ENCODE measurements at places on chromosomes 12 and 14.

- DNase-seq, result no peak
Observed at GRCh38 chr14:34580381-34580780, 40.9 kb upstream of the EAPP start.

DNA sequence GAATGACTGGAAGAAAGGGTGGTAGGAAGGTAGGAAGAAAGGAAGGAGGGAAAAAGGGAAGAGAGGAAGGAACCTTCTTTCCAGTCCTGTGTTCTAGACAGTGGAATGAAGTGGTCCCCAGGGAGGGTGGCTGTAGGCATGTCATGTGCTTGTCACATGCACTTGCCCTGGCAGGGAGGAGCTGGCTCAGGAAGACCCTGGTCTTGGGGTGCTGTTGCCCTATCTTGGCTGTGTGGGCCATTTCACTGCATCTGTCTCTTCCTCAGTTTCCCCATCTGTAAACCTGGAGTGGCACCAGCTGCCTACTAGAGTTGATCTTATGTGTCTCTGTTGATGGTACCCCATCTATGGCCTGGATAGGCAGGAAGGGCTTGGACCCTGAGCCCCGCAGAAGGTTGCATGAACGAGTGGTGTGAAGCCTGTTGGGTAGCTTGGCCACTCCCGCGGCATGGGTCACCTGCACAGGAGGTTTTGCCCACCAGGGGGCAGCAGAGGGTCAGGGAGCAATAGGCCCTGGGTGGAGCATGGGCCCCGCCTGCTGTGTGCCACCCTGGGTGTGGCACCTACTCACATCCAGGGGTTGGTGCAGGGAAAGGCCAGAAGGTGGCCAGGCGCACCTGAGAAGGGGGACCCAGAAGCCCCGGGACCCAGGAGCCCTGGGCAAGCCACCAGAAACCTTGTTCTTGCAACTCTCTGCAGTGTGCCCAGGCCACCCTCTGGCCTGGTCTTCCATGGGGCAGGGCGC lies 25.1 kb downstream of the MEG3 start:
- no peak for DNase-seq

GRCh38 chr12:45076417-45077026 lies 25.6 kb upstream of the DBX2 start:
- no peak for DNase-seq

DNA sequence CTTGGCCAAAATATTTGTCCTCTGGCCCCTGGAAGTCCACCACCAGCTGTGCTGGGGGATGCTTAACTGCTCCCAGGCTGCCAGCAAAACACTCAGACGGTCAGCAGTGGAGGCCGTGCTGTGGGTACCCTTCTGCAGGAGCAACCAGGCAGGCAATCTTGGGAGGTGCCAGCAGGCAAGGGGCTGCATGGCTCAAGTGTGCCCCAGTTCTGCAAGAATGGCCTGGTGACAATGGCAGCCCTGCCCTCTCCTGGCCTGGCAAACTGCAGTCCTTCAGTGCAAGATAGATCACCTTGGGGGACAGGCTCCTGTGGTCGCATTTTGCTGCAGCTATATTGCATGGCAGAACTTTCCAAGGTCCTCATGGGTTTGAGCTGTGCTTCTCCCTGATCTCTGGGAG lies 728.3 kb downstream of the TMTC2 start:
- no peak for DNase-seq

DNA sequence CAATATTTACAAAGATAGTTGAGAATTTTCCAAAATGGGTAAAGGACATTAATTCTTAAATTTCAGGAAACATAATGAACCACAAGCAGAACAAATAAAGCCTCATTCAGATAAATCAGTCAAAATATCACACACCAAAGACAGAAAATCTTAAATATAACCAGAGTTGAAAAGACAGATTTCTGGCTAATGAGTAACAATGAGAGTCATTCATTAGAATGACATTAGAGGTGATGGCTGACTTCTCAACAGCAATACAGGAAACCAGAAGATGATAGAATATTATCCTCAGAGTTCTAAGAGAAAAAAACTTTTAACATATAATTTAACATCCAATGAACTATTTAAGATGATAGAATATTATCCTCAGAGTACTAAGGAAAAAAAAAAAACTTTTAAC lies 124.2 kb downstream of the DENND5B start:
- no peak for DNase-seq

DNA sequence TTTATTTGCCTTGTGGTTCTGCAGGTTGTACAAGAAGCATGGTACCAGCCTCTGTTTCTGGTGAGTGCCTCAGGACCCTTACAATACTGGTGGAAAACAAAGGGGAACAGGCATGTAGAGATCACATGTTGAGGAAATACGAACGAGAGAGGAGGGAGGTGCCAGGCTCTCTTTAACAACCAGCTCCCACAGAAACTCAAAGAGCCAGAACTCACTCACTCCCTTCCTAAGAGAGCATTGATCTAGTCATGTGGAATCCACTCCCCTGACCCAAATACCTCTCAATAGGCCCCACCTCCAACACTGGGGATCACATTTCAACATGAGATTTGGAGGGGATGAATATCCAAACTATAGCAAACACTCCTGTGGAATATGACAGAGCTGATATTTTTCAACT lies 938.0 kb downstream of the GALC start:
- no peak for DNase-seq

GRCh38 chr12:57549909-57550640 lies at the start of gene KIF5A:
KIF5A (plus strand) TSS chr12:57550044; CDS start chr12:57550272, 228 bp downstream.
- no peak for DNase-seq

DNA sequence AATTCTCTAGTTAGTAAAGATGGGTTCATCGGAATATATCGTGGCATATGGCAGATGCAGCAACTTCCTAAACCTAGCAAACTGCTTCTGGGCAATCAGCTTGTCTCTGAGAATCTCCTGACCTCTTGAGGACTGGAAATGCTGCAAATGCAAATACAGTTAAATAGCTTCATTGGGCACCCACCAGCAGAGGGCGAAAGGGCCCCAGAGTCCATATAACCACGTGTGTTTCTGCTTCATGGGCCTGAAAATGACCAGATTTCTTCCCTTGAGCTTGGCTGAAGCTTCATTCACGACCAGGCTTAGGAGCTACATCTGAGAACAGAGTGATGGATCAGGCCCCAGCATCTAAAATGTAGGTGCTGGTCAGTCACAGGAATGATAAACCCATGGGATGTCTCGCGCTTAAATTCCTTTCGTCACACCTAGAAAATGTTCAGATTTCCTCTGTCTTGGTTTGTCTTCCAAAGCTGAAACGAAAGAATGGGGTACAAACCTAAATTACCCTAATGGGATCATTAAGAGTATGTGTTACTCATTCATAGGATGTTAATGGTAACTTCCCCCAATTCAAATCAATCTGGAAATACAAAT lies 1482.5 kb upstream of the TMEM132C start:
- no peak for DNase-seq

- DNase-seq, result no peak
Observed at GRCh38 chr12:104464899-104465298, 8.2 kb downstream of the CHST11 start.

- no peak for DNase-seq
Observed at GRCh38 chr12:45254254-45254653, 38.4 kb downstream of the ANO6 start.

DNA sequence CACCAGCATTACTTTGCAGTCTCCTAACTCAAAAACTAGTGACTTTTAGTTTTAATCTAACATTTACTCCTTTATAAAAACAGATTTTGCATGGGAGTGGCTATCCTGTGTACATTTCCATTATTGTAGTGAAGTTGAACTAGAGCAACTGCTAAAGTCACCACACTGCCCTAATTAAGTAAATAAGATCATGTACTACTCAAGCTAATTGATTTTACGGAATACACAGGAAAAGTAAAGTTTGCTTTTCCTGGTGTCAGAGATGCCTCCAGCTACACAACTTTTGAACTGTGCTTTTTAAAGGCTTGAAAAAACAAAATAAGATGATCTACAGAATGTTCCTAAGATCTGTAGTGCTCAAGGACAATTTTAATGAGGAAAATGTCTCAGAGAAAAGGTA lies 50.4 kb upstream of the ATP2A2 start:
- DNase-seq, result no peak

GRCh38 chr12:12356467-12356895 lies 397 bp upstream of the BORCS5 start:
- DNase-seq, result no peak

- no peak for DNase-seq
Observed at GRCh38 chr12:9244894-9245293, 36.7 kb upstream of the PZP start.

- DNase-seq, result no peak
Observed at GRCh38 chr14:76500480-76500879, 124.5 kb downstream of the ESRRB start.

GRCh38 chr12:65637150-65637549 lies 187.1 kb upstream of the HMGA2 start:
- no peak for DNase-seq

DNA sequence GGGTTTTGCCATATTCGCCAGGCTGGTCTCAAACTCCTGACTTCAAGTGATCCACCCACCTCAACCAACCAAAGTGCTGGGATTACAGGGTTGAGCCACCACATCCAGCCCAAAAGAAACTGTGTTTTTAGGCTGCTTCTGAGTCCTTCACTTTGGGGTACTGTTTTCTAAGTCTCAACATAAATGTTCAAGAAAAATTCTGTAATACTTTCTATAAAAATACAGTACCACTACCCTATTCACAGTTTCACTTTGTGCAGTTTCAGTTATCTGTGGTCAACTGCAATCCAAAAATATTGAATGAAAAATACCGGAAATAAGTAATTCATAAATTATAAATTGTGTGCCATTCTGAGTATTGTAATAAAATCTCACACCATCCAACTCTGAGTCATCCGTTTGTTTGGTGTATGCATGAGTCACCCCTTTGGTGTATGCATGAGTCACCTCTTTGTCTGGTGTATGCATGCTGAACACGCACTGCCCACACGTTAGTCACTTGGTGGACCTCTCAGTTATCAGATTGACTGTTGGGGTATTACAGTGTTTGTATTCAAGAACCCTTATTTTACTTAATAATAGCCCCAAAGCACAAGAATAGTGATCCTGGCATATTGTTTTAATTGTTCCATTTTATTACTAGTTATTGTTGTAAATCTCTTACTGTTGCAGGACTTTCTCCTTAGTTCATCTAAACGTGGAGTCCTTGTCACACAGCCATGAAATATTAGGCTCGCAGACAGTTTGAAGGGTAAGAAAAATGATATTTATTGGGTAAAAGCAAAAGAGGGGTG lies 190.2 kb downstream of the FSCB start:
- DNase-seq, result peak; percentile 97

- DNase-seq, result peak; percentile 99
Observed at GRCh38 chr12:106082216-106083175, 56.3 kb downstream of the NUAK1 start.

- no peak for DNase-seq
Observed at GRCh38 chr12:1797011-1797901, 23.1 kb upstream of the LRTM2 start.

- DNase-seq, result no peak
Observed at GRCh38 chr14:75411214-75411540, 16.6 kb upstream of the JDP2 start.

DNA sequence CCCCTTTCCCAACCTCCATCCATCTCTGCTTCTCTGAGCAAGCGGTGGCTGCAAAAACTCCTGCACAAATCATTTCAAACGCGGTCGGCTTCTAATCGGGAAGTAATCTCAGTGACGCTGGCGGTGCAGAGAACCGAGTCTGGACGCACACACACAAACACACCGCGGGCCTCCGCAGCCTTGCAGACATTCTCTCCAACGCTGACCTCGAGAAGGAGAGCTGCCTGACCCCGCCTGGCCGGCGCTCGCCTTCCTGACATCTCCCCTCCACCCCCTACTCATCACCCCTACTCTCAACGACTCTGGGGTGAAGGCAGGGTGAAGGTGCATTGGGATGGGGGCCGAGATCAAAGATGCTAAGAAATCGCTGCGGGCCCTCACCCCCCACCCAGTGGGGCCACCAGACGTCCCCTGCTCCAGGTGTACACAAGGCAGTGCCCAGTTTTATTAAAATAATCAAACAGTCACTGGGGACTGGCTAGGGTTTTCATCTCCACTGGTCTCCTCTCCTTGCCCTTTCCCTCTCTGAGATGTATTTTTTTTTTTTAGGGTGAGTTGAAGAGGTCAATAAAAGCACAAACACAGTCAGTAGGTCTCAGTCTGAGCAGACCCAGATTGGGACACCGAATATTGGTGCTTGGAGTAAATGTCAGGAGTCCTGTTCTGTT lies 506 bp upstream of the TBX5 start:
- no peak for DNase-seq

DNA sequence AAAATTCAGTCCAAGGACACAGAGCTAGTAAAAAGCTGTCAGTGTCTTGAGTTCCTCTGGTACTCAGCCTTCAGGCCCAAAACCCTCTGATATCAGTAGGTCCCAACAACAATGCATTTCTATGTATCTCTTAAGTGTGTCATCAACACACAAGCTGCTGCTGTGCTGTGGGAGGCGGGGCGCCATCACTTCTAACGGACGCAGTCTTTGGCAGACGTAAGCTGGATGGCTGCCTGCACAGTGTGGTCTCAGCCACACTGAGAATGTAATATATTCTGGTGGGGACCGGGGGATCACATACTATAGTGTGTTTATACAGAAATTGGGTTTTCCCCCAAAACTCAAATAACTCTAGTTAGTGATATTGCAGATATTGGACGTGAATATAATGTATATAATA lies 123.9 kb downstream of the SUDS3 start:
- DNase-seq, result no peak

DNA sequence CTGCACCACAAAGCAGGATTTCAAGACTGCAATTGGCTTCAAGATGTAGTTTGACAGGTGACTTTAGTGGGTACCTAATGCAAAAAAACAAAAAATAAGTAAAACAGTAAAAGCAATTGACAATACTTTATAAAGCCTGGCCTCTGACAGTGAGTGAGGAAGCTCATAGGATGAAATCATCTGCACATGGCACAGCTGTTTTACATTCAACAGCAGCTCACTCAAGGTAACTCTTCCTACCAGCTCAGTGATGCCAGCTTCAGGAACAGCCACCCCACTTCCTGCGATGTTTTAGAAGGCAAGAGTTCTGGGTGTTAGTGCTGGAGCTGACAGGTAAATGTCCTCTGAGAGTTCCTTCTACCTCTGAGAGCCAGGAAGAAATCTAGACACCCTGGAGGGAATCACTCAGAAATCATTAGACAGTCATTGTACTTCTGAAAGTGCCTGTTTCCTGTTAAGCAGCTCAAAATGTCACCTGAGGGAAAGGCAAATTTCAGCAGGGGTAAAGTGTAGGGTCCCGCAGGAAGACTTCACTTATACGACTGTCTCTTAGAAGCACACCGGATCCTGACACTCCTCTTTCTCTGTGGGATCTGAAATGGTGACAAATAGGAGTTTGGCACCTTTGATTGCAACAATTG lies 99.9 kb downstream of the FOXN3 start:
- no peak for DNase-seq

- DNase-seq, result no peak
Observed at GRCh38 chr12:13227191-13227590, 30.7 kb downstream of the EMP1 start.

GRCh38 chr12:131897875-131898274 lies 3.5 kb downstream of the ULK1 start:
- DNase-seq, result no peak

- DNase-seq, result no peak
Observed at GRCh38 chr14:76705214-76705613, 56.1 kb upstream of the VASH1 start.

GRCh38 chr12:112518365-112518735 lies 99.6 kb downstream of the PTPN11 start:
- no peak for DNase-seq

All from mesenchymal stem cell (in vitro differentiated cells and primary cell).